ENCODE measurements at places on chromosomes 7 and 10. TPM values are rescaled to one million over a fixed set of nuclear protein-coding genes. Genes with fewer than 3 reads are reported as not detected.
A peak's percentile ranks its signal among the peaks of the same experiment; 100 is the strongest.

Gene SEMA3D
- 23.3 TPM for total RNA-seq

Gene OR6B1
- not detected for total RNA-seq

Gene ASB10
- total RNA-seq, result not detected

Gene INA
- total RNA-seq, result 14.1 TPM

Gene GLI3
- 58.7 TPM for total RNA-seq

Gene PTPRN2
- total RNA-seq, result 0.11 TPM

Gene C10orf62
- not detected for total RNA-seq

DNA sequence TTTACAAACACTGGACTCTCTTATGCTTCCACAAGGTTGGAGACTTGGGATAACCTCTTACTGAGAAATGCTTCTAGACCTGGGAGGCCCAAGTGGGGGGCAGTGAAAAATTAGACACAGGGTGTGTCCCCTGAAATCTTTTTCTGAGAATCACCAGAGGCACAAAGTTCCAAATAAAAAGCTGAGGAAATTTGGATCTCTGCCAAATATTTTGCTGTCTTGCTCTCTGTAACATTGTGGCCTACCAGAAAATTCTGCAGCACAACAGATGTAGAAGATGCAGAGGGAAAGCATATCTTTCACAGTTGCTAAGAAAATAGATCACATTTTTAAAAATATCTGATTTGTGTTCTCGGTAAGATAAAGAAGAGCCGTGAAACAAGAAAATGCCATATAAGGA lies 849.4 kb downstream of the CCSER2 start:
- DNase-seq, result no peak

GRCh38 chr10:130023454-130024230 lies 59.6 kb upstream of the EBF3 start:
- no peak for DNase-seq

DNA sequence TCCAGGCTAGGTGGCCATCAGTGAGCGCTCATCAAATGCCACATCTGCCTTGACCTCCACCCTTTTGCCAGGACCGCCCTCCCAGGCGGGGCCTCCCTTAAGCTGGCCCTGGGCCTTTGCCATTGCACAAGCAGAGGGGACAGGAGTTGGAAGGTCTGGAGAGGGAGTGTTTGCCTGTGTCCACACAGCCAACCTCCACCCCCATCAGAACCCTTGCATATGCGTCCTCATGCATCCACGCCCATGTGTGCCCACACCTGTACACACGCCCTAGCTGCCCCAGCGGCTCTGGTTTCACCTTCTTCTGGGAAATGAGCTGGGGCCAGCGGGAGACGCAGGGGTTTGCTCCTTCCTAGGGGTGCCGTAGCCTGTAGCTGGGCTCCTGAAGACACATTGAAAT lies 64.0 kb downstream of the NEURL1 start:
- DNase-seq, result no peak

DNA sequence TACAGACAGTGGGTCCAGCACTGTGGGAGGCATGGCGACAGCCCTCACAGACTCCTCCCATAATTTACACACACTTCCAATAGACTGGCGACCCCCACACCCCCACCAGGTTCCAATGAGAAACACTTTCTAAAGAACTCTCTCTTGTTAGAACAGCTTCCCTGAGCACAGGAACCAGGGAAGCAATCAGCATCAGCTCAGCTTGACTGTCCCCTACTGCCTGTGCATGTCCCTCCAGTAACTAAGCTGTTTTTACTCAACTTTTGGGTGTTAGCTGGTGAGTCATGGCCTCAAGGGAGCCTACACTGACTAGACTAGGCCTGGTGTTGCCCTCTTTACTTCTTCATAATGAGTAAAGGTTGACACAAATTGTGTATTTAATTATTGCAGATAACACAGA lies 32.6 kb upstream of the HERPUD2 start:
- DNase-seq, result peak; percentile 67

- DNase-seq, result no peak
Measured at GRCh38 chr7:4809666-4810065, 34.2 kb downstream of the AP5Z1 start.

- DNase-seq, result no peak
Measured at GRCh38 chr7:80472491-80473200, 39.2 kb downstream of the GNAT3 start.

DNA sequence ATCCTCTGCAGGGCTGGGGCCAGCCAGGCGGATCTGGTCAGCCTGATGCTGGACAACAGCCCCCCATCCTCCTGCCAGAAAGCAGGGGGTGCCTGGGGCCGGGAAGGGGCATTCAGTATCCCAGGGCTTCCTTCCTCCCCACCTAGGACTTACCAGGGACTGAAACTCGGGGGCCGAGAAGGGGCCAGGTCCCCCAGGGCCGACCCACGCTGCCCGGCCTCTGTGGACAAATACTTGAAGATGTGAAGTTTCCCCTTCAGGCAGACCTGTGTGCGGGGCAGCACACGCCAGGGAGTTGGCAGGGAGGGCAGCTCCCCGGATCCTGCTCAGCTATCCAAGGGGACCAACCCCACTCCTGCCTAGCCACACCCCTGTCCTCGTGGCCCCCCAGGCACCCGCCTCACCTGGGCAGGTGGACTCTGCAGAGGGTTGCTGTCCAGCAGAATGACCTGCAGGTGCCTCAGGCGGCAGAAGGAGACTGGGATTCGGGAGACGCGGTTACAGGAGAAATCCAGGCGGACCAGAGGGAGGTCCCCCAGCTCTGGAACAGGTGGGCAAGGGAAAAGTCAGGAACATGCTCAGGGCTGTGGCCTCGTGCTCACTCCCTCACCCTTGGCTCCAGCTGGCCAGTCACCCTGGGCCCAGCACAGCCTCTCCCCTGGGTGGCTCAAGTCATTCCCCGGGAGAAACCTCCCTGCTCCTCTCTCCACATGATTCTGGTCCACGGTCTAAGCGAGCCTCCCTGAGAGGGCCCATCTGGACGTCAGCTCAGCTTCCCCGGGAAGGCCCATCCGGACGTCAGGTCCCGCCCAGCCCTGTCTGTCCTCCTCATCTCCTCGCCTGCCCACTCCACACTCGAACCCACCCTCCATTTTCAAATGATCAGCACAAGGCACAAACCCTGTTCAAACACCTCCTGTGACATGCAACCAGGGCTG lies 4.8 kb upstream of the SAP25 start:
- DNase-seq, result no peak

GRCh38 chr7:70614237-70615045 lies 517.5 kb upstream of the GALNT17 start:
- DNase-seq, result peak; percentile 74

DNA sequence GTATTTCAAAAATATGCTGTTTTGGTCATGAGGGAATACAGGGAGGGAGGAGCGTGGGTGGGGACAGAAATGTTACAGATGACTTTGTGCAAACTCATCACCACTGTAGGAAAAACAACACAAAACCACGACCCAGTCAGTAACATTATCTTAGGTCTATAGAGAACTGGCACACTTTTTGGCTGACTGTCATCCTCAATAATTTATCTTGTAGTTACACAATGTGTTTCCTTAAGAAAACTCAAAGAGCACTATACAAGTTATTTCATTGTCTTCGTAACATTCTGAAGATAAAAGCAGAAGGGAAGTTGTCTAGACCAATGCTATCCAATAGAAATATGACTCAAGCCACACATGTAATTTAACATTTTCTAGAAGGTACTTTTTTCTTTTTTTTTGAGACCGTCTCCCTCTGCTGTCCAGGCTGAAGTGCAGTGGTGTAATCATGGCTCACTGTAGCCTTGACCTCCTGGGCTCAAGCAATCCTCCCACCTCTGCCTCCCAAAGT lies 16.9 kb upstream of the CDK14 start:
- no peak for DNase-seq

Data from A673 (cell line).